GM12878 (cell line): ENCODE measurements at places on chromosomes 11 and 22.

GRCh38 chr11:68914761-68915160, 11.1 kb downstream of the IGHMBP2 start:
- DNase-seq, result no peak
- H3K4me3 ChIP-seq, result no peak overlapping the region
- no peaks in the 10 kb centered on the region for H3K27me3 ChIP-seq
- no peak overlapping the region for H3K27ac ChIP-seq

DNA sequence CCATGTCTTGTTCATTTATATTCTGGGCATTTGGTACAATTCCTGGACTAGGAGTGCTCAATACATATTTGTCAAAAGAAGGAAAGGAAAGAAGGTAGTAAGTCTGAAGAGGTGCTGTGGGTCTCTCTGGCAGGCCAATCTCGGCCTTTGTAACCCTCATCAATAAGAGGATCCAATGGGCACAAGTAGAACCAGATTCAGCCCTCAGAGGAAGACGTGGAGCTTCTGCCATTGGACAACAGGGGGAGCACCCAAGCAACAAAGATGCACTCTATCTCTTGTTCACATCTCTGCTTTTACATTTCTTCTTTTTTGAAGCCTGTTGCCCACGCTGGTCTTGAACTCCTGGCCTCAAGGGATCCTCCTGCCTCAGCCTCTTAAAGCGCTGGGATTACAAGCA, 2.2 kb upstream of the VPS11 start:
- DNase-seq, result no peak
- H3K36me3 ChIP-seq, result no peaks in the 10 kb centered on the region
- H3K4me3 ChIP-seq, result no peak overlapping the region
- H3K27me3 ChIP-seq, result no peaks in the 10 kb centered on the region
- H3K27ac ChIP-seq, result no peak overlapping the region
- H3K4me1 ChIP-seq, result no peaks in the 10 kb centered on the region

GRCh38 chr22:44536411-44536810, 38.4 kb upstream of the RTL6 start:
- DNase-seq, result no peak
- H3K36me3 ChIP-seq, result no peaks in the 10 kb centered on the region
- H3K27me3 ChIP-seq, result no peaks in the 10 kb centered on the region
- H3K4me3 ChIP-seq, result no peak overlapping the region

- peaks cover 6% of the 10 kb centered on the region for H3K36me3 ChIP-seq
- H3K27ac ChIP-seq, result no peak overlapping the region
- H3K27me3 ChIP-seq, result no peaks in the 10 kb centered on the region
- H3K4me1 ChIP-seq, result no peaks in the 10 kb centered on the region
- DNase-seq, result no peak
These were observed 74.1 kb downstream of the CYB5R2 start for GRCh38 chr11:7599209-7599608.

DNA sequence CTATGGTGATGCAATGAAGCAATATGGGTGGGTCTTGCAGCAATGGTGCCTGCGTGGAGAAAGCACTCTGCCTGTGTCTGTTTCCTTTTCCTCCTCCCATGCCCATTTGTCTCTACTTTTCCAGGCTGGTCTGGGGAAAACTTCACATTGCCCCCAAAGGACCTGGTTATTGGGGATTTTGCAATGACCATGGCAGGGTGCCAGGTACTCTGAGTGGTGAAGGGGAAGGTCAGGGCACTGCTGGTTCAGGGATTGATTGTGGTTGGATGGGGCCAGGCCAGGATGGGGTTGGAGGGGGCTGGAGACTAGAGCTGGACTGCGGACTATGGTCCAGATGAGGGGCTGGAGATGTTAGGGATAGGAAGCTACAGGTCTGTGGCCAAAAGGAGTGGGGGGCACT, 92.1 kb downstream of the INSC start:
- H3K27me3 ChIP-seq, result no peaks in the 10 kb centered on the region
- H3K27ac ChIP-seq, result no peak overlapping the region
- H3K4me3 ChIP-seq, result no peak overlapping the region
- no peaks in the 10 kb centered on the region for H3K4me1 ChIP-seq

DNA sequence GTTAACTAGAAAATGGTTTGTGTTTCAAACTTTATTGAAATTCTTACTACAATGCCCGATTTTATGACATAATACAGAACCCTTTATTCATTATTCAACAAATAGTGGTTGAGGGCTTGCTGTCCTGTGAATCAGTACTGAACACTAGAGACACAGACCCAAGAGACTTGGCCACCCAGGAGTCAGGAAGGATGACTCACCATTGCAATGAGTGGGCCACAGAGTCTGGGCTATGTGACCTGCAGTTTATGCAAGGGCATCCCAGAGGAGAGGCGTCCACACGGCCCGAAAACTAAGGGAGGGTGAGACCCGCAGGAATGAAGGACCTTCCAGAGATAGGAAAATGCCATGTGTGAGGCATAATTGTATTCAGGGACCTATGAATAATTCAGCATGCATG, 143.8 kb upstream of the DDI1 start:
- H3K27ac ChIP-seq, result no peak overlapping the region
- peaks cover 13% of the 10 kb centered on the region for H3K4me1 ChIP-seq
- no peaks in the 10 kb centered on the region for H3K27me3 ChIP-seq
- no peak overlapping the region for H3K4me3 ChIP-seq
- H3K36me3 ChIP-seq, result no peaks in the 10 kb centered on the region

DNA sequence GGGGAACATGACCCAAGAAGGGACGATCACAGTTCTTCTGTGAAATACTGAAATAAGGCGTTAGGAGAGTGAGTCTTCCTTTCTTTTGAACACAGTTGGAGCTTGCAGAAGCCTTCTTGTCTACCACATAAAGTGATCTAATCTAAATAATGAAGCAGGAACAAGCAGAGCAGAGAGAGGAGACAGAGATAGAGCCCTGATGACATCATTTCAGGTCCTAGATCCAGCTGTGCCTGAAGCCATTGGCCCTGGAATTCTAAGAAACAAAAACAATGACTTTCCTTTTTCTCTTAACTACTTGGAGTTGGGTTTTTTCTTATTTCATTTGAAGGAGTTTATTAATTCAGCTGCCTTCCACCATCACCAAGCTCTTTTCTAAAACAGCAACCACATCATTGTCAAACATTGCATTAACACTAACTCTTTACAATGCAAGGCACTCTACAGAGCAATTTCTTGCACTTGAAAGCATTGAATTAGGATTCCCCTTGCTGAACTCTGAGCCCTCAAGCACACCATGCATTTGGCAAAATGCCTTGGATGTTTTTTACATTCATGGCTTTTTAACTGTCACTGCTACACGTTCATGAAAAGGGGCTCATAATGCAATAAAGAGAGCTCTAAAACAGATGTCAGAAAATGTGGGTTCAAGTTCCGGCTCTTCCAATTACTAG, 117.2 kb upstream of the TIMP3 start:
- no peaks in the 10 kb centered on the region for H3K27me3 ChIP-seq
- no peaks in the 10 kb centered on the region for H3K4me1 ChIP-seq
- H3K4me3 ChIP-seq, result no peak overlapping the region
- no peak overlapping the region for H3K27ac ChIP-seq
- no peaks in the 10 kb centered on the region for H3K36me3 ChIP-seq

GRCh38 chr11:89436071-89436470, 55.1 kb downstream of the NOX4 start:
- no peak for DNase-seq
- no peak overlapping the region for H3K27ac ChIP-seq
- H3K4me1 ChIP-seq, result no peaks in the 10 kb centered on the region
- H3K27me3 ChIP-seq, result no peaks in the 10 kb centered on the region

DNA sequence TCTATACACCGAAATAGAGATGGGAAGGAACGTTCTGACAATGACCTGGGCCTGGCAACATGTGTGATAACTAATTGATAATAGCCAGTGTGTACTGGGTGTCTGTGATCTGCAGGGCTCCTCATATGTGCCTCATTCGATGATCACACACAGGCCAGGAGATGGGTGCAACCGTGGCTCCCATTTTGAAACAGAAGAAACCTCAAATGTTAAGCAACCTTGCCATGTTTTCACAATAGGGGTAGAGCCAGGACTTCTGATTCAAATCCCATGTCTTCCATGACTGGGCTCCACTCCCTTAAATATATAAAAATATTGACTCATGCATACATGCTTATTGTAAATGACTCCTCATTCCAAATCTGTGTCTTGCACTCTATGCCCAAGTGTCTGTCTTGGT, 11.1 kb downstream of the APOL3 start:
- no peaks in the 10 kb centered on the region for H3K4me1 ChIP-seq
- no peak overlapping the region for H3K4me3 ChIP-seq
- no peaks in the 10 kb centered on the region for H3K27me3 ChIP-seq
- peaks cover 2% of the 10 kb centered on the region for H3K36me3 ChIP-seq
- DNase-seq, result no peak

DNA sequence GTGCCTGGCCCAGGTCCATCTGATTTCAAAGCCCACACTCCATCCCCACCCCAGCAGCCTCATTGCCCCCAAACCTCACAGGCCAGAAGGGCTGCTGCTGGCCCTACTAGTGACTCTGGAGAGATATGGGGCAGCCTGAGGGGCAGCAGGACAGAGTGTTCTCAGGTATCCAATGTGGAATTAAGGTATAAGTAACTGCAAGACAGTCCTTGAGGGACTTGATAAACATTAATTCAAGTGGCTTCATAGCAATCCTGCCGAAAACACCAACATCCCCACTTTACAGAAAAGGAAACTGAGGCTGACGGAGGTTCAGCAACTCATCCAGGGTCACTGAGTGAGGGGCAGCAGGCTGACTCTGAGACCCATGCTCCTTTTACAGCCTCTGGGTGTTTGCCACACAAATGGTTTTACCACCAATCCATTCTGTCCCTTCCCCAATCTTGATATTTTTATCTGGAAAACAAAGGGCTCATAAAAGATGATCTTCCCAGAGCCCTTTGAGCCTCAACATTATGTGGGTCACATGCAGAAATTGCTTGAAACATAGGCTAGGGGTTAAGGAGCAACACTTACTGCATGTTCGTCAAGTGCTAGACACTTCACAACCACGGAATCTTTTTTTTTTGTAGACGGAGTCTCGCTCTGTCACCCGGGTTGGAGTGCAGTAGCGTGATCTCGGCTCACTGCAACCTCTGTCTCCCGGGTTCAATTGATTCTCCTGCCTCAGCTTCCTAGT, 2.3 kb downstream of the NIPSNAP1 start:
- H3K4me1 ChIP-seq, result peaks cover 4% of the 10 kb centered on the region; the same call in 1 of the 2 replicates
- DNase-seq, result no peak
- H3K27me3 ChIP-seq, result no peaks in the 10 kb centered on the region
- H3K4me3 ChIP-seq, result no peak overlapping the region

DNA sequence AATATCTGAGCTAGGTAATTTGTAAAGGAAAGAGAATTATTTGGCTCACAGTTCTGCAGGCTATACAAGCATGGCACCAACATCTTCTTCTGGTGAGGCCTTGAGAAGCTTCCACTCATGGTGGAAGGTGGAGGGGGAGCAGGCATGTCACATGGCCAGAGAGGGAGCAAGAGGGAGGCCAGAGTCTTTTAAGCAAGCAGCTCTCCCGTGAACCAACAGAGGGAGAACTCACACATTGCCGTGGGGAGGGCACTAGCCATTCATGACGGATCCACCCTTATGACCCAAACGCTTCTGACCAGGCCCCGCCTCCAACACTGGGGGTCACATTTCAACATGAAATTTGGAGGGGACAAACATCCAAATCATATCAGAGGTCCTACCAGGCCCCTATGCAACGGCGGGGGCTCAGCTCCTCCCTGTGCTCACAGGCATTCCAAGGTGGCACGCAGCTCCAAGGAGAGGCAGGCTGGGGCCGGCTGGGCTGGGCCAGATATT, 4.6 kb downstream of the C11orf96 start:
- H3K36me3 ChIP-seq, result no peaks in the 10 kb centered on the region
- peaks cover 3% of the 10 kb centered on the region; the same call in 1 of the 2 replicates for H3K4me1 ChIP-seq
- DNase-seq, result no peak

GRCh38 chr11:22775248-22775647, 54.4 kb downstream of the SVIP start:
- peak overlapping the region; percentile 45; the same call in 1 of the 2 replicates for H3K27ac ChIP-seq
- H3K4me1 ChIP-seq, result peaks cover 3% of the 10 kb centered on the region; the same call in 1 of the 2 replicates
- H3K4me3 ChIP-seq, result no peak overlapping the region
- no peaks in the 10 kb centered on the region for H3K36me3 ChIP-seq

DNA sequence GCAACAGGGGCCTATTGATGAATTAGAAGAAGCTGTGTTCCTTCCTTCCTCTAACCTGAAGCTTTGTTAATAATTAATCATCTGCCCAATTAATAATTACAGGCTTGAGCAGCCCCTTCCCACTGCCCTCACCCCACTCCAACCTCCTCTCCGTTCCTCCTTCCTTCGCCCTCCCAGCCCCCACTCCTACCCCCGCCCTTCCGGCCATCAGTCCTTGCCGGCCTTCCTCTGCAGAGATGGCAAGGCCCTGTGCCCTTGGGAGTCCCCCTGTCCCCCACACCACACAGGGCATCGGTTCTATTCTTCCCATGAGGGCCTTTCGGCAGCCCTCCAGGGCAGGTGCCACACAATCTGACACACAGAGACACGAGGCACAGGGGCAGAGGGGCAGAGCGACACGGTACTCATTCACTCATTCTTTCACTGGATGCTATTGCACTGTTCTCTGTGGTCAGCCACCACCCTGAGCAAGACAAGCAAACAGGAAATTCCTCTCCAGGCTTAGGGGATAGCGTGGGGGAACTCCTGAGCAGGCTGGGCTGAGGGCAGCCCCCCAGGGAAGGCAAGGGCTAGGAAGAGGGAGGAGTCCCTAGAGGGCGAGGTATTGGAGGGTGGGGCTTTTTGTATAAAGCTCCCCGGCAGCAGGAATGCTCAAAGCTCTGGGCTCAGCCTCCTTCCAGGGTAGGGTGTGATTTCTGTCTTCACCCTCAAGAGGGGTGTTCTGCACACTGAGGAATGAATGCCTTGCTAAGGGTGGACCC, 14.7 kb downstream of the MGAT3 start:
- H3K4me1 ChIP-seq, result peaks cover 47% of the 10 kb centered on the region
- DNase-seq, result peak; percentile 83
- peak overlapping the region; percentile 50; the same call in 1 of the 2 replicates for H3K4me3 ChIP-seq
- peaks cover 28% of the 10 kb centered on the region for H3K36me3 ChIP-seq

DNA sequence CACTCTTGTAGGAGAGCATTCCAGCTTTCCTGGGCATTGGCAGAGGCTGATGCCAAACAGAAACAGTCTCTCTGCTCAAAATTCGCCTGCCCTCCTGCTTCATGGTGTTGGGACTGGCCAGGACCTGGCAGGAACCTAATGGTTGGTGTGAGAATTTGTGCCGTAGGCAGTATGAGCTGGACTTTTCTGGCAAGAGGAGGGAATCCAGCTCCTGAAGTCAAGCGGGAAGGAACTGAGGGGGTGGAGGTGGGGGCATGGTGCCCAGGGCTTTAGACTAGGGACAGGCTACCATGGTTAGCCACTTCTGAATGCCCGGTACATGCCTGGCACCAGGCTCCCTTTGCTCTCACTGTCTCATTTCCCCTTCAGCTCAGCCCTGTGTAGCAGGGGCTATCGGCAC, 6.9 kb upstream of the TOMM22 start:
- no peak overlapping the region for H3K27ac ChIP-seq
- no peak for DNase-seq
- no peaks in the 10 kb centered on the region for H3K27me3 ChIP-seq
- H3K4me1 ChIP-seq, result no peaks in the 10 kb centered on the region

DNA sequence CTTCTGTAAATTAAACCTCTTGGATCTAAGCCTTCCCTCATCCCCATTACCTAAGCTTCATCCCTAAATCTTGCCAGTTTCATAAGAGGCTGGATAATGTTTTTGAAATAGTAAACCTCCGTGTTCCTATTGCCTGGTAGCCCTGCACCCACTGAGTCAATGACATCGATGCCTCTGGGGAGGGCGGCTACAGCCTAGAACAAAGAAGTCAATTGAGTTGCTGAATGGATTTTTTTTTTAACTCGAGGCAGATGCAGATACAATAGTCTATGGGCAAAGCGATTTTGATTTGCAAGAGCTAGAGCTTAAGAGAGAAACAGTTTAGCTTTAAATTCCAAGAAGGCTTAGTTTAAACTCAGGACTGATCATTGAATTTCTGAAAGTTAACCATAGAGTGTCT, 121.3 kb downstream of the NECTIN1 start:
- DNase-seq, result no peak
- no peak overlapping the region for H3K4me3 ChIP-seq
- H3K27ac ChIP-seq, result no peak overlapping the region
- H3K27me3 ChIP-seq, result peaks cover 9% of the 10 kb centered on the region; the same call in 1 of the 2 replicates
